ENCODE measurements at places on chromosomes 1 and 21.

- no peak for DNase-seq
These were observed 41.8 kb downstream of the CRYAA start for GRCh38 chr21:43210454-43211071.

DNA sequence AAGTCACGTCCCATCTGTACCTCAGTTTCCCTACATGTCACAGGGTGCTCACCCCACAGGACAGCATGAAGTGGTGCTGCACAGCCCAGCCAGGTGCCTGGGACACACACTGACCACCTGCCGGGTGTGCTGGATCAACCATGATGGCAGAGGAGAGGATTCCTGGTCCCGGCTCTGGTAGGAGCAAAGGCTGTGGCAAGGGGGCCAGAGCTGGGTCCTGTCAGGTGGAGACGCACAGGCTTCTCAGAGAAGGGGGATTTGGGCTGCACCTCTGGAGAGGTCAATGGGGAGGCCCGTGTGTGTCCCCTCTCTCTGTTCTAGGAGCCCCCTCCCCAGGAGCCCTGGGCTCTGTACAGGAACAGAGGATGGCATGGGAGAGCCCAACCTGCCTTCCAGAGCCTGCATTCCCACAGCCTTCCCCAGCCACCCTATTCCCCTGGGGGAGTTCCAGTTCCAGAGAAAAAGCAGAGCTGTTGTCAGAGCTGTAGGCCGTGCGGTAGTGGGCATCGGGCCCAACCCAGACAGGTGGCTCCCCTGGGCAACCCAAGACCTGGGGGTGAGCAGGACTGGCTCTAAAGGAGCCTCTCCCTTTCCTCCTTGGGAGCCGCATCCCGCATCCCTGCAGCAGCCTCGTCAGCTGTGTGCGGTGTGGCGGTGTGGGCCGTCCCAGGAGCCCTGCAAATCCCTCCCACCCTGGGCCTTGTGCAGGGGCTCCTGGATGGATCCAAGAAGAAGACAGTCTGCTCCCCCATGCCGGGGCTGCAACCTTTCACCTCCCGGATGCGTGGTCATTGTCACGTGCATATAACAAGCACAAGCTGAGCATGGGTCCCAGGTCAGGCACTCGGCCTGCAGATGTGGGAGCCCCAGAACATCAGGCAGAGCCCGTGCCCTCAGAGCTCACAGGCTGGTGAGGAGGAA is 2.9 kb upstream of the TFF3 start:
- DNase-seq = no peak

- DNase-seq = no peak
These were observed 86.7 kb upstream of the TLR5 start for GRCh38 chr1:223229756-223230155.

GRCh38 chr1:35369922-35370671 is 101.6 kb downstream of the ZMYM4 start:
- peak; percentile 77 for DNase-seq

GRCh38 chr1:177922209-177922608 is 47.6 kb downstream of the SEC16B start:
- DNase-seq = no peak

DNA sequence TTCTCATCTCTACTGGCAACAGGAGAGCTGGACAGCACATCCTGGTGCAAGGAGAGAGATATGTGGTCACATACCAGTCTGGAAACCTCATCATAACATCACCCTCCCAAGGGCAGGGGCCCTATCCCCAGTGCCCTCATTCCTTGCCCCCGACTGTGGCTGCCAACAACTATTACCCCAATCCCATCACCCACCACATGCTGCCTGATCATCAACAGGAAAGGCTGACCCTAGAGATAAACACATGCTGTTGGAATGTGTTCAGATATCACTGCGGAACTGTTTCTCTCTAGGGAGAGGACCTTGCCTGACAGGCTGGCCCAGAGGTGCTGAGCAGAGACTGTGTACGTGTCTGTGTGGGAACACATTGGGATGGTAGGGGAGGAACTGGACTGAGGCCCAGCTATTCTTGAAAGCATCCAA is 4.5 kb upstream of the INKA2 start:
- DNase-seq = no peak

DNA sequence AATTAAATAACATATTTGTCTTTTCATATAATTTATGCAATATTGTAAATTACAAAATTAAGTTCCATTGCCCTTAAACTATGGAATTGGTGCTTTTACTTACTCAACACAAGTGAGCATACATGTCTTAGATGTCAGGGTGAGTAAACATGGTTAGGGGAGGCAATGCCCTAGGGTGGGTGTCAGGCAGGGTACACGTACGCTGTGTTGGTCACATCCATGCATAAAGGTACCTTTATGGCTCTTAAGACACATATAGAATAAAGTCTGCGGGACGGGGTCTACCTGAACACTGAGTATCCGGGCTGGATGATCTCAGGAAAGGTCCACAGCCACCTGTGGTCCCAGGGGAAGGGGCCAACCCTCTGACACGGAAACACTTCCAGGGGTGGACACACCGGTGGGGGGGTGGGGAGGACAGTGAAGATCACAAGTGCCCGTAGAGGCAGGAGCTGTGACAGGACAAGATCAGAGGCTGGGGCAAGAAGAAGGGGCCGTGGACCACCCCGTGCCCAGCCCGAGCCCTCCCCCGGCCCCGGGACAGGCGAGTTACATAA is 720 bp downstream of the LIN9 start:
- peak; percentile 33 for DNase-seq

DNA sequence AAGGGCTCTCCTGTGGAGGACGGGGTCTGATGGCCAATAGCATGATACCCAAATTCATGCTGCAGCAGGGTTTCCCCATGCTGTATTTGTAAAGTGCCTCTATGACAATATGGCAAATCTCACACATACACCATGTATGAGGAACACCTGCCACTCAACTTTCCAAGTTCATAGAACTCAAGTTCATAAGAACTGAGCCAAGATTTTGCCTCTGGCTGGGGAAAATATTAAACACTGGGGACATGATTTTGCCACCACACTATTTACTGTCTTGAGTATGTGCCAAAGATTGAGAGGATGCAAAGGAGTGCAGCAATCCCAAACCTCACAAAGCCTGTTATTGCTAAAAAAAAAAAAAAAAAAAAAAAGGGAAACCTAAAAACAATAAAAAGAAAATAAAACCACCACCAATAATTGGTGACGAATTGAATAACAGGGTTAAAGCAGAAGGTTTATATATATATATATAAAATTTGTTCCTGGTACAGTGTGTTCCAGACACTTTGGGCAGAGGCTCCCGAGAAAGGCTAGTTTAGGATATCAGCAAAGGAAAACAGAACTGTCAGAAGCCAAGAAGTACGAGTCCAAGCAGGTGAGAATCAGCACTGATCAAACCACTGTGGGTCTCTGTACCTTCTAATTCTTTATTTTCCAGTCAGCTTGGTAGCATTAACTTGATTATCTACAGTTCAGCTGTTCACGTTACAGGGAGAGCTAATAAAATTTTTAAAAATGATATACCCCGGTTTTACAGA is 24.3 kb downstream of the ZBTB21 start:
- no peak for DNase-seq

- no peak for DNase-seq
These were observed 23.8 kb upstream of the IFNAR1 start for GRCh38 chr21:33300701-33301631.

GRCh38 chr1:244106837-244107493 is 55.9 kb downstream of the ZBTB18 start:
- DNase-seq = no peak

GRCh38 chr1:33494929-33495328 is 22.5 kb downstream of the ZSCAN20 start:
- no peak for DNase-seq

DNA sequence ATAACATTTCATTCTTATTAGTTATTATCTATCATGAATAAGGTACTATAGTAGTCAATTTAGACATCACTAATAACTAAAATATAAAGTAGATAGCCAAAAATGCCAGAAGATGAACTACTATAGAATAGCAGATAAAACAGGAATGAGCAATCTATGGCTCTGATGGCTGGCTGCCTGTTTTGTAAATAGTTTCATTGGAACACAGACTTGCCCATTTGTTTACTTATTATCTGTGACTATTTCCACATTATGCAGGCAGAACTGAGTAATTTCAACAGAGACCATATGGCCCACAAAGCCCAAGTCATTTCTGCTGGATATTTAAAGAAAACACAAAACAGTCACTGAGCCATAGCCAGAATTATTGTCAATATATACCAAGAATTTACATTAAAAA is 222.1 kb downstream of the COL24A1 start:
- DNase-seq = no peak

- no peak for DNase-seq
These were observed 12.2 kb downstream of the SDCCAG8 start for GRCh38 chr1:243267914-243268653.

GRCh38 chr1:48523558-48523957 is 51.6 kb upstream of the SPATA6 start:
- no peak for DNase-seq

DNA sequence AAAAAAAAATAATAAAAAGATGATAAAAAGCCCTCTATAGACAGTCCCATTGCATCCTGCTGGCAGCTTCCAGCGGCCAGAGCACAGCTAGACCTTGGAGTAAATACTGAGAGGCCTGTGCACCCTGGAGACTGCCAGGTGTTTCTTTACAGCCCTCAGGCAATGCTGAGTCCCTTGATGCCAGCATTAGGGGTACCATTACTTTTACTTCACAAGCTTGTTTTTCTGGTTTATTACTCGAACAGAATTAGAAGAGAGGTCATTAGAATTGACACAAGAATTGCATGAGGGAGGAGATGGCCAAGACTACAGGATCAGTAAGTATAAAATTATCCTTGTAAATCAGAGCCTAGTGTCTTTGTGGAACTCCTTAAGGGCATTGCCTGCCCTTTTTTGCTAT is 43.6 kb downstream of the AKNAD1 start:
- no peak for DNase-seq

GRCh38 chr1:172545396-172546004 is 12.6 kb downstream of the SUCO start:
- no peak for DNase-seq

- DNase-seq = no peak
These were observed 126.7 kb downstream of the PGBD5 start for GRCh38 chr1:230299191-230300006.

DNA sequence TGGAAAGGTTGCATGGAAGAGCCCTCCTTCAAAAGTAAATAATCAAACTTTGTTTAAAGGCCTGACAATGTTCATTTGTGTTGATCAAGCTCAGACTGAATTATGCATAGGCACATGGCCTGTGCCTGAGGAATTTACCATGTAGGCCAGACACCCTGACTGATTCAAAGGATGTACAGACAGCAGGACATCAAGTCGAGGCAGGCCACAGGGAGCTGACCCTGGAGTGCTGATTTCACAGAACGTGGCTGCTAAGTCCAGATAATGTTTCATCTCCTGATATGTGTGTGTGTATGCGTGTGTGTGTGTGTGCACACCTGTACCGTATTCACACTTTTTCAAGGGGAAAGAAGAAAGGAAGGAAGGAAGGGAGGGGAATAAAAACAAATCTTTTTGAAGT is 34.1 kb downstream of the NAV1 start:
- DNase-seq = no peak

DNA sequence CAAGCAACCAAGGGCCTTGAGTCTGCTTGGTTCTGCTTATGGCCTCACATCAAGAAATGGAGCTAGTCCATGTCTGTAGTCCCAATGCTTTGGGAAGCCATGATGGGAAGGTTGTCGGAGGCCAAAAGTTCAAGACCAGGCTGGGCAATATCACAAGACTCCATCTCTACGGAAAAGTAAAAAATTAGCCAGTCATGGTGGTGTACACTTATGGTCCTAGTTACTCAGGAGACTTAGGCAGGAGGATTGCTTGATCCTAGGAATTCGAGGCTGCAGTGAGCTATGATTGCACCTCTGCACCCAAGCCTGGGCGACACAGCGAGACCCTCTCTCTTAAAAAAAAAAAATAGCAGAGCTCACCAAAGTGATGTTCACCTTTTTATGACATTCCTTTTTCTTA is 80.1 kb upstream of the DNAJC6 start:
- no peak for DNase-seq

- no peak for DNase-seq
These were observed 118.9 kb downstream of the CACHD1 start for GRCh38 chr1:64588876-64589275.

DNA sequence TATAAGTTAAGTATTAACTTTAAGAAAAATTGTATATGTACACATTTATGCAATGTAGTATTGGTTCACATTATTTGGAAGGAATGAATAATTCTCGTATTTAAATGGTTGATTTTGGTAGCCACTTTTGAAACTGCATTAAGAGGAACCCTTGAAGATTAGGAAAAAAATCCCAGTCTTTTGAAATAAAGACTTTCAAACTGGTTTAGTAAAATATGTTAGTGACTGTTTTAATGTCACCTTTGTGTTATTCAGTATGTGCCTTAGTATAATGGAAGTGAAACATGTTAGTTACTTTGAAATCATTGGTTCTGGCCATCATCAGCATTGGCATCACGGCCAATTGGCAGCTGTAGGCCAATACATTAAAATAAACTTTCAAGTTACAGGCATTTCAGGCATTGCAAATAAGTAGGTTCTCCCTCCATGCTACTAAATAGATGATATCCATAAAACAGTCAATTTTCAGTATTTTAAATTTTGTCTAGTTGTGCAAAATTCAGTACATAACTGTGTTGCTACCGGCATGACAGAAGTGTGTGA is 4.4 kb downstream of the MIER1 start:
- no peak for DNase-seq

DNA sequence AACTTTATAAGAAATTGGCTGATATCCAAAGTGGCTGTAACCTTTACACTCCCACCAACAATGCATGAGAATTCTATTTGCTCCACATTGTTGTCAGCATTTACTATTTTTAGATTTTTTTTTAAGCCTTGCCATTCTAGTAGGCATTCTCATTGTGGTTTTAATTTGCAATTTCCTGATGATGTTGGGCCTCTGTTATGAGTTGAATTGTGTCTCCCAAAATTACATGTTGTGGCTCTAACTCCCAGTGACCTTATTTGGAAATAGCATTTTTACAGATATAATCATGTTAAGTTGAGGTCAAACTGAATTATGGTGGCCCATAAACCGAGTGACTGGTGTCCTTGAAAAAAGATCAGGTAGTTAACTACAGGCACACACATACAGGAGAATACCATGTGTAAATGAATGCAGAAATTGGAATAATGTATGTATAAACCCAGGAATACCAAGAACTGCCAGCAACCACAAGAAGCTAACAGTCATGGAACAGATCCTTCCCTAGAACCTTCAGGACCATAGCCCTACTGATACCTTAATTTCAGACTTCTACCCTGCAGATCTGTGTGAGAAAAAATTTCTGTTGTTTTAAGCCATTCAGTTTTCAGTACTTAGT is 348.8 kb upstream of the DAB1 start:
- DNase-seq = no peak

- DNase-seq = no peak
These were observed 1.6 kb downstream of the EPS15 start for GRCh38 chr1:51517361-51518032.

DNA sequence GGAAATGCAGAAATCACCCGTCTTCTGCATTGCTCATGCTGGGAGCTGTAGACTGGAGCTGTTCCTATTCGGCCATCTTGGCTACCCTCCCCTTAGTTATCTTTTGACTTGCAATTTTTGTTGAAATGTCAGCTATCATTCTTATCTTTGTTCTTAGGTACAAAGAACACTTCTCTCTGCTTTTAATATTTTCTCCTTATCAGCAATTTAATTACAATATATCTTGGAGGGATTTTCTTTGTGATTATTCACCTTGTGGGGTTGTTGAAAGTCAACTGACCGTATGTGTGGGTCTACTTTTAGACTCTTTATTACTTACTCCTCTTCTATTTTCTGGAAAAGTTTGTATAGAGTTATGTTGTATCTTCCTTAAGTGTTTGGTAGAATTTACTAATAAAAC is 43.1 kb upstream of the PKP1 start:
- no peak for DNase-seq

GRCh38 chr21:28439788-28440187 is 552.9 kb downstream of the LTN1 start:
- no peak for DNase-seq

- no peak for DNase-seq
These were observed 486.3 kb downstream of the NEGR1 start for GRCh38 chr1:71796006-71796405.
